ENCODE measurements at places on chromosomes 2 and 18. TPM values are rescaled to one million over a fixed set of nuclear protein-coding genes. Genes with fewer than 3 reads are reported as not detected.

GRCh38 chr2:199775267-199775666 lies 75.7 kb downstream of the FTCDNL1 start:
- DNase-seq, result no peak

Gene CYP1B1
- polyA plus RNA-seq, result 1.1 TPM

DNA sequence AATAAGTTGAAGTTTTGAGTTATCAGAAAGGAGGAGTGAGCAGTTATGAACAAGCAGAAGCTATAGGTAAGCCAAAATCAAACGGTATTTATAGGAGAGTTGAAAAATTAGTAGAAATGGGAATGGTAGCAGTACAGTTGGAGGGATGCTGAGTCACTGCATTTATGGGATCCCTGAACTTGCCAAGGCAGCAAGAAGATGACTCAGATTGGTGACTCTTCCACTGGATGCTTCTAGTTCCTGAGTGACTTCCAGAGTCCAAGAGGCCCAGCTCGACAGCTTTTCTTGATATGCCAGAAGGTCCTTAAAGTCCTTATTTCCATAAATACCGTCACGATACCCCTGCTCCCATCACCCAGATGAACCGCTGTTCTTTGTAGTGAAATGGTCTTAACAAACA lies 31.1 kb upstream of the ACTR3 start:
- no peak for DNase-seq

- no peak for DNase-seq
These were observed 6.6 kb downstream of the NPAS2 start for GRCh38 chr2:100826494-100826893.

DNA sequence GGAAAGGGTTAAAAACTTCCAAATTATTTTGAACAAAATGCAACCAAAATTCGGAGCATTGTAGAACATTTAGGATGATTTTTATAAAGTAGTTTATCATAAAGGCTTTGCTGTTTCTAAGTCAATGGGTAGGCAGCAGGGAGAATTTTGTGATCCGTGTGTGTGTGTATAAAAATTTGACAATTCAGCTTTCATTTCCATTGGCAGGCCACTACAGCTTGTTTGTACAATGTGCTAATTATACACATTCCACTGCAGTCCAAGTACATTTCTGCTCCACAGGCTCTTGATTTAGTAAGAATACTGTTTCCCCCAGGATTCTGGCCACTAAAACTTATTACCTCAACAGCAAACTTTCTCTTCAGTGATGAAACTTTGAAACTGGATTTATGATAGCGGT lies 71.8 kb upstream of the LTBP1 start:
- DNase-seq, result no peak
